ENCODE measurements at places on chromosomes 3 and 15. TPM values are rescaled to one million over a fixed set of nuclear protein-coding genes. Genes with fewer than 3 reads are reported as not detected.

The ACSBG1 gene
- total RNA-seq = not detected

The CLDN16 gene
- total RNA-seq = 1.6 TPM

The TRIM59 gene
- 0.56 TPM for total RNA-seq

DNA sequence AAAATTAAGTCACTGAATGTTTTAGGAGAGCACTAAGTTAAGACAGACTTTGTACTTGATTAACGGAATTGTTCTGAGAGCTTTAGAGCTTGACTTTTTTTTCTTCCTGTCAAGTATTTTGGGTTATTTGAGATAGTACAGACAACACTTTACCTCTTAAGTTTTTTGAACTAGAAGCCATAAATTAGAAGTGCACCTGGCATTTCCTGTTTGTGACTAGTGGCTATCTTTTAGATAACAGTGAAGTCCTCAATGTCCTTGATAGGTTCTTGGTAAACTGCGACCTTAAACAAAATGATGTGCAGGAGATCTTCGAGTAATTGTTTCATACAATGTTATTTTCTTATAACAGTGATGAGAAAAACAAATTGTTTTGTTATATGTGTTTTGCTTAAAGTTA, 213.9 kb downstream of the TP63 start:
- no peak for DNase-seq

GRCh38 chr3:140406655-140407054, 271.2 kb upstream of the TRIM42 start:
- DNase-seq = no peak

DNA sequence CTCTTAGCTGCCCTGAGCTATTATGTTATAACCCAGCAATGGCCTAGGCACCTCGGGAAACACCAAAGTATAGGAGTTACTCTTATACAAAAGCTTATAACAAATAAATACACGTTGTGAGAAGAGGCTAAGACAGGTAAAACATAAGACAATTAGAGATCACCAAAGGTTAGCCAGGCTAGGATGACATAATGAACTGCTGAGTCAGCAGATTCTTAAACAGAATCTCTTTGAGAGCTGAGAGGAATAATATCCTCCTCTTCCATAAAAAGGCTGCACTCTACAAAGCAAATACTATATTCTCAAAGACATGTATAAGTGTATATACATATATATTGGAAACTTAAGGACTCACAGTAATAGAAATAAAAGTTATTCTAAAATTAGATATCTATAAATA, 37.2 kb downstream of the GOLIM4 start:
- DNase-seq = no peak

DNA sequence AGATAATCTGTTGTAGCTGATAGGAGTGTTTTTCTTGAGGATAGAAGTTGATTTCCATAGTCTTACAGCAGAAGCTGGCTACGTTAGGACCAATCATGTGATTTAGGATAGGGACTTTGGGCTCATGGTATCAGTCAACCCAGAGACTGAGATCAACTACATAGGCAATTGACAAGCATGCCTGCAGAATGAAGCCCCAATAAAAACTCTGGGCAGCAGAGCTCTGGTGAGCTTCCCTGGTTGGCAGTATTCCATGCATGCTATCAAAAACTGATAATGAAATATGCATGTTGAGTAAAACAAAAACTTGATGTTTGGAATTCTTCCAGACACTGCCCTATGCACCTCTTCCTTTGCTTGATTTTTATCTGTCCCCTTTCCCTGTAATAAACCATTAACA, 38.0 kb downstream of the SUCNR1 start:
- DNase-seq = no peak

The SHF gene
- 12.7 TPM for total RNA-seq

GRCh38 chr15:89888214-89888804, 5.5 kb downstream of the AP3S2 start:
- DNase-seq = no peak
